ENCODE measurements at places on chromosomes 1 and 21. TPM values are rescaled to one million over a fixed set of nuclear protein-coding genes. Genes with fewer than 3 reads are reported as not detected.

DNA sequence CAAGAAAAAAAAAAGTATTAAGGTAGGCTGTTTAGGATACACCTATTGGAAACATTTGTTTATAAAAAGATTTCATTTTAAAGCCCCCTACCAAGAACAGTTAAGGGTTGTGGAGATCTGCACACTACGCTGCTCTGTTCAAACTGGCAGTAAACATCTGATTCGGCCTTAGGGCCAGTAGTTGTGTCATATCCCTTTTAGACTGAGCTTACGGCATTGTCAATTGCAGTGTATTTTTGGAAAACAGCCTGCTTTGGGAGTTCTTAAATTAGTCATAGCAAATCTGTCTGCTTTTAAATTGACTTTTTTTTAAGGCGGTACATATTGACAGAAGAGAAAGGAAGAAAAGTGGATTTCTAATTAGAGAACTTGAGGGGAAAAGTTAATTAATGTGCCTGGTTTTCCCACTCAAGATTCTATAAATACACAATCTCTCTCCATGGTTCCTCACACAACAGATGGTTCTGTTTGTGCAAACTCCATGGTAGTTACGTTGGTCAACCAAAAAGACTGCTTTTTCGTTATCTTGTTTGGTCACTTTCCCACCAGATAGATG, 1.7 kb upstream of the ELK4 start:
- DNase-seq: no peak

- DNase-seq: no peak
Measured at GRCh38 chr1:242212401-242212800, 213.5 kb upstream of the MAP1LC3C start.

GRCh38 chr1:88118176-88118845, 565.8 kb upstream of the PKN2 start:
- no peak for DNase-seq

GRCh38 chr1:178120088-178120487, 26.2 kb downstream of the RASAL2 start:
- DNase-seq: no peak

GRCh38 chr1:198326915-198327314, 170.1 kb downstream of the NEK7 start:
- DNase-seq: no peak

DNA sequence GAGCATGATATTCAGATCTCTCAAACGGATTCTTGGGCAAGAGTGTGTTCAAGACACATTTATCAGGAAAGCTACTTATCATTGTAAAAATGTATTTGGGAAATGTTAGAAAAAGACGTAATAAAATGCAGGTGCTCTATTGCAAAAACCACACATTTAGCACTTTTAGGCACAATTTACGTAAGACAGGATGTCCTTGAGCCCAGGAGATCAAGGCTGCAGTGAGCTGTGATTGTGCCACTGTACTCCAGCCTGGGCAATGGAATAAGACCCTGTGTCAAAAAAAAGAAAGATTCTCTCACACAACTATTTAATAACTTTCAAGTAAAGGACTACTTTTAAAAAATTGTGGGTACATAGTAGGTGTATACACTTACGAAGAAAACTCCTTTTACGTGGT, 18.4 kb downstream of the SLC25A33 start:
- DNase-seq: no peak

DNA sequence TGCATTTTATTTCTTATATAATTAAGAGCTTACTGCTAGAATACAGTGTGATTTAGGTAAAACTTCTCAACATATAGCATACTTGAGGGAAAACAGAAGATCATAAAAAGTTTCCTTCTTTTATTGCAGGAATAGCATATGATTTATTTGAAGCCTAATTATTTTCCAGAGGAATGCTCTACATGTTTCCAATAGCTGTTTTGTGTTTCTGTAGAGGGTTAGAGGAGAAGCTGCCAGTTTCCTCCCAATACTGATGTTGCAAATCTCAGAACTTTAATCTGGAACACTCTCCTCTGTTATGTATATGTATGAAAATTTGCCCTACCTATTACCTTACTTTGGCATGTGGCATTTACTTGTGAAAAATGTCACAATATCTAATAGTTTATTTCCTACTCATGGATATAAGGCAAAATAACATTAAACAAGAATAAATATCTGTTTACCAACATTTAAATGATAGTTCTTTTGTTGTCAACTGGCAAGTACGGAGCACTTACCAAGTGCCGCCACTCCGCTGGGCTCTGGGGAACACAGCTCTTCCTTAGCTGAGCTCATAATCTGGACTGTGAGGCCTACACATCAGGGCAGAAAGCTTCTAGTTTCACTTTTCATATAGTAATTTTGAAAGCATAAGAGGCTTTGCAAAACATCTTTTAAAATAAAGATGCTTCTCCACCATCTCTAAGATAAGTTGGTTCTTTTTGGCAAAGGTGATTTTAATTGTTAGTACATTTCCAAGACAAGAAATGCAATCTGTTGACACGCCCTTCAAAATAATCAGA, 239.8 kb upstream of the C1orf105 start:
- DNase-seq: no peak

DNA sequence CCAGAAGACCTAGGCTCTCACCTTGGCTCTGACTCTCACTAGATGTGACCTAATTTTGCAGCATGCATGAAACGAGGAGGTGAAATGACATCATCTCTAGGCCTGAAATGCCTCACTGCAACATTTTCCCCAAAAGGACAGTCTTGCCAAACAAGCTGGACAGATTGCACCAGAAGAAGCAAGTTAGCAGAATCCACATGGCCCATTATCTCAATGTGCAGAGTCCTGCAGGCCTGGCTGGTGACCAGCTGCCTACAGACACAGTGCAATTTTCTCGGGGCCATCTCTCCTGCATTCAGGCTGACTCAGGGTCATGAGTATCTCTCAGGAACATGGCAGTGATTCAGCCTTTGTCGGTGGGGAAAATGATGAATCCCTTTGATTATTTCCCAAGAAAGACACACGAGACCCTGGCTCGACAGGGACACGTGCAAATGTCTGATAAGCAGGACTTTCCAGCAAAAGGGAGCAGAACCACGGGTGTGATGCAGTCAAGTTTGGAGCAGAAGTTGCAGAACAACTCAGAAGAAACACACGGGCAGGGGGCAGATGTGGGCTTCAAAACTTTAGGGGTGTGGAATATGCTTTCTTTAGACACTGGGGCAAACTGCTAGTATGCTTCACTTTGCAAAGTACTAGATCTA, 38.7 kb downstream of the TRIM67 start:
- no peak for DNase-seq

GRCh38 chr1:99227056-99227897, 37.0 kb upstream of the PLPPR4 start:
- no peak for DNase-seq

- DNase-seq: no peak
Measured at GRCh38 chr1:70504176-70504820, 93.2 kb downstream of the CTH start.

GRCh38 chr1:201341377-201341776, 36.1 kb downstream of the TNNT2 start:
- no peak for DNase-seq

GRCh38 chr1:91779548-91780021, 106.4 kb downstream of the TGFBR3 start:
- DNase-seq: no peak

GRCh38 chr1:158045639-158046038, 52.2 kb downstream of the KIRREL1 start:
- DNase-seq: no peak

DNA sequence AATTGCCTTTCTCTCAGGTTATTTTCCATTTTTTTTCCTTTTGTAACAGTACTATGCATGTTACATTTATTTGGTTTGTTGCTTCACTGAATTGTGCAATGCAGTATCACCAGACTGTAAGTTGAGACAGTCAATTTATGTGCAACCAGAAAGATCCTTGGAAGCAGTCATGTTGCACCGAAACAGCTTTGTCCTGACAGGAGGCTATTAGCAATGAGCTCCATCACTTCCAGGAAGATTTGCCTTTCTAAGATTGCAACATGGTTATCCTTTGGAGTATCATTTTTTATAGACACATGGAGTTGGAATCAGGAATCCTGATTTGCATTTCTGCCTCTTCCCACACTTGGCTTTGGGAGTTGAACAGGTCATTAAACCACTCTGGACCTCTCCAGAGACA, 84.5 kb upstream of the ST6GALNAC5 start:
- no peak for DNase-seq

- no peak for DNase-seq
Measured at GRCh38 chr1:36486439-36487335, 4.0 kb upstream of the CSF3R start.

- peak; percentile 93 for DNase-seq
Measured at GRCh38 chr21:45300786-45301520, 13.3 kb upstream of the POFUT2 start.

DNA sequence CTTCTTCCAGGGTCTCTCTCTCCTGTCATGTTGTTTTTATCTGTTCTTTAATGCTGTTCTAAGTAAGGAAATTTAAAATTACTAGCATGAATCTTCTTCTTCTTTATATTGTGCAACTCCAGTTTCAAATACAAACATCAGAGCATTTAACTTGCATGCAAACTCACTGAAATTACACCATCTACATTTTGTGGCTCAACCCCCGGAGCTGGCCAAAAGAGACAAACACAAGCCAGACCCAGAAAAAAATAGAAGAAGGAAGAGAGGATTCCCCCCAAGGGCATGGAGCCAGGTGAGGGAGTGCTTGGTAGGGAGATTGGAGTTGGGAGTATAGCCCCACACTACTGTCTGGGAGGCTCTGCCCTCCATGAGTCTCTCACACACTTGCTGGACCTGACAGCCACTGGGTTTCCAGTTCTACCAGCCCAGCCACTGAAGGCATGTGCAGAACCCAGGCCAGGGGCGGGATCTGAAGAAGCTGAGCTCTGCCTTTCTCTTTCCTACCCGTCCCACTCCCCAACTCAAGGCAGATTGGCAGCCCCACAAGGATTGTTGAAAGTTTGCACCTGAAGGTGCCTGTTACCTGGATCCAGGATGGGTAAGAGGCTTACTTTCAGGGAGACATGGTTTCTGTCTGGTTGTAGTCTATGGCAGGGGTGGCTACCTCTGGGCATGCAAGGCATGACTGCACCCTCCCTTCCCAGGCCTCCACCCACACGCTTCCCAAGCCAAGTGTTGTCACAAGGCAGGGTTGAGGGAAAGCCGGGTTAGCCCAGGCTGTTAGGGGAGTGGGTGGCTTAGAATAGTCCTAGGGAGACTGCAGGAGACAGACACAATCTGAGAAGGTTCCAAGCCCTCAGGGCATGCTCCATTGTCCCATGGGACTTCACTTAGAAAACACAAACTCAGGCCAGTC, 297.2 kb downstream of the TGFB2 start:
- no peak for DNase-seq

- DNase-seq: no peak
Measured at GRCh38 chr1:156677616-156678596, 699 bp upstream of the NES start.

DNA sequence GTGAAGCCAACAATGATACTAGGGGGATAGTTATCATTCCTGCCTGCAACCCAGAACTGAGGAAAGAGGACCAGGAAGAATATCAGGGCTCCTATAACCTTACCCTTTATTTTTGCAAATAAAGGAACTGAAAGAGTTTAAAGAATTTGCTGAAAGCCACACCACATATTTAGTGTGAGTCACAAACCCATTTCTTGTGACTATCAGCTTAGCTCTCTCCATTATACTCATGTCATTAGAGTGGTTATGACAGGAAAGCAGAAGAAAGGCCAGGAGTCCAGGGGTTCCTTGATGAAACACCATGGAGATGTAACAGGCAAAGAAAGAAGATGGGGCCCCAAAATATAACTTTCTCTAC, 141.1 kb upstream of the SAMSN1 start:
- no peak for DNase-seq

DNA sequence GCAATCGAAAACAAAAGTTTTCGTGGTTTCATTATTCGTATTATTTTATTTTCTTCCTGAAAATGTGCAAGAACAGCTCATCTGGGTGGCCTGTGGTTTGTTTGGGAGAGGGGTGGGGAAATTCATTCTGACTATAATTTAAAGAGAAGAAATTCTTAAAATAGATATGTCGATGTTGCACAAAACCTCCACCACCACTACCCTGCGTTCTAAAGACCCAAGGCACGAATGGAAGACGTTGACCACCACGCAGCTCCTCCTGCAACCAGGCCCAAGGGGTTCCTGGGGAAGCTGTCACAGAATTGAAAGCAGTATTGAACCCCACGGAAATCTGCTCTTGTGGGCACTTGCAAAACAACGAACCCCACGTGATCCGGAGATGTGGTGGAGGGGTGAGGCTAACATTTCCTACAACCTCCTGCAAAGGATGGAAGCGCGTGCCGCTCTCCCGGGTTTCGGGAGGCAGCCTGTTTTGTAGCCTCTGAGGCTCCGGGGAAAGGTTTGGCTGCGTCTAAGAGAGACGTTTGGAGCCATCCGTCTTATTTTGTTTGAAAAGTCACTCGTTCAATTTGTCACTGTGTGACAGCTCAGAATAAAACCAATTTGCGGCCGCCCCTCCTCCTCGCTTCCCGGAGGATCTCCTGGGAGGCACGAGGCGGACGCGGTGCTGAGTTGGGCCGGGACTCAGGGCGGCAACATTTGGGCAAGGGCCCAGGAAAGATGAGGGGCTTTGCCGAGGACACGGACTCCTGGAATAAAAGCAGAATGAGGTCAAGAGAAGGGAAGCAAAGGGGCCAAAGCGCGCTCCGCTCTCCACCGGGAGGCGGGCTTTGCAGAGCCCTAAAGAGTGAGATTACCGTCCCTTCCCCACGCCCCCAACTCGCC, 810 bp upstream of the HLX start:
- no peak for DNase-seq

The ASPM gene
- 6.6 TPM for total RNA-seq

The CRABP2 gene
- total RNA-seq: 88.7 TPM

The PCP4L1 gene
- total RNA-seq: not detected

The CRNN gene
- total RNA-seq: not detected

The GPR37L1 gene
- total RNA-seq: not detected

The C1orf210 gene
- not detected for total RNA-seq

The HES3 gene
- not detected for total RNA-seq

The AMY1B gene
- total RNA-seq: not detected

The STMN1 gene
- 152 TPM for total RNA-seq

The FCRL1 gene
- not detected for total RNA-seq

The PTGFRN gene
- 117 TPM for total RNA-seq

The BTBD8 gene
- total RNA-seq: 2.3 TPM

The CDA gene
- total RNA-seq: not detected

The F13B gene
- total RNA-seq: not detected

The MROH9 gene
- total RNA-seq: not detected

The LRRC53 gene
- total RNA-seq: not detected

The SDHC gene
- total RNA-seq: 128 TPM

The IFI16 gene
- 13.3 TPM for total RNA-seq

The SMPDL3B gene
- total RNA-seq: 0.21 TPM

All from chondrocyte (in vitro differentiated cells).